Stimulated activated CD4-positive, alpha-beta T cell treated with anti-CD3 and anti-CD28 coated beads, Interleukin-12 subunit alpha, Interleukin-12 subunit beta, amount 100 ng/mL, for 24 hours (primary cell): ENCODE measurements at places on chromosomes 4 and X.

DNA sequence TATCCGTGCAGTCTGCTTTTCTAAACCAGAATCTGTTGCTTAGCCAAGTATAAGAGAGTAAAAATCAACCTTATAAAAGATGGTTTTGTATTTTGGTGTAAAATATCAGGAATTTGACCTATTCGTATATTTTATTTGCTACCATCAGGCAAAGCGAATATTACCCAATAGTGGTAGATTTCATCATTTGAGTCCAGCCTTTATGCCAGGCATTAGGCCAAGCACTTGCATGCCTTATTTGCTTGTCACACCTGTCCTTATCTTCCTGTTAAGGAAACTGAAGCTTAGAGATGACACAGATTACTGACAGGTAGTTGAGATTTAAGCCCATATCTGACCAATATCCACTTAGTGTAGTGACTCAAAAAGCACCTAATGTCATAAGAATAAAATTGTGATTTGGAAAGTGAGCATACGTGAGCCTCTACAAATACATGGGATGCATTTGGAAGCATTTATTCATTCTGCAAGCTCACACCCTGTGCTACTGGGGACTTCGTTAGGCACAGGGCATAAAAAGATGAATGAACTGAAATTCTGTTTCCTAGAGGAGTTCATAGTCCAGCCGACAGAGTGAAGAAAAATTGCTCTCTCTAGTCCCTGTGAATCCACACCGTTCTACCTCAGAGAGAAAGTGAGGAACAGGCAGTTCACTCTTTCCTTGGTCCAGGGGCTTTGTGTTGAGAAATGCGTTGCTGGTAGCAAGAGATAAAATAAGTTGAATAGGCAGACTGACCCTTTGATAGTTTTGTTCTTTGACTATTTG, 2.3 kb upstream of the RNF212 start:
- no peak for DNase-seq

DNA sequence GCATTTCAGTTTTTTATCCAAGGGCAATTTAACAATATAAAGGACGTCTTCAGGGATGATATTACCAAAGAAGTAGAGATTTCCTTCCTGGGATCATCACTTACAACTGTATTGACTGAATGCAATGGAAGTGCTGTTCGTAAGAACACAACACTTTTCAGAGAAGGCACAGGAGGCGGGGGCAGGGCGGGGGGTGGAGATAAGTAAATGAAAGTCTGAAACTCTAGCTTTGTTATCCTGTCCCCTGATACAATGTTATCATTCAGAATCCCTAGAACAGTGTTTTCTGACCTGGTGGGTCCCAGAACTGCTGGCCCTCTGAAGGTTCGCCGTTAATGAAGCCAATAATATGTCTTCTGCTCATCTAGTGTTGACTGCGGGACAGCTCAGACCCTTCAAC, 124.6 kb downstream of the NSUN7 start:
- no peak for DNase-seq

DNA sequence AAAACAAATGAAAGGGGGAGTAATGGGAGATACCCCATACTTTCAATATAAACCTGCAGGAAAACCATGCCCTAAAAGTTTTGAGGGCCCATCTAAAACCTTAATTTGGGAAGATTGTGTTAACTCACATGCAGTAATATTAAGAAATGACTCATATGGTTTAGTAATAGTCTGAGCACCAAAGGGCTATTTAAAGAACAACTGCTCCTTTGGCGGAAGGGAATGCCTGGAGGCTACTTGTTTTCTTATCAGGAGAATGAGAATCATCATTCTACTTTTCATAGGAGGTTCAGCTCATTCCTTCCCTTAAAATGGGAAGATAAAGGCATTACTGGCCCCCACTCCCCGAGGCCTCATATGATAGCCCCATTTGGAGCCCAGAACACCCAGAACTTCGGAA, 47.6 kb downstream of the SPIN3 start:
- DNase-seq, result no peak

DNA sequence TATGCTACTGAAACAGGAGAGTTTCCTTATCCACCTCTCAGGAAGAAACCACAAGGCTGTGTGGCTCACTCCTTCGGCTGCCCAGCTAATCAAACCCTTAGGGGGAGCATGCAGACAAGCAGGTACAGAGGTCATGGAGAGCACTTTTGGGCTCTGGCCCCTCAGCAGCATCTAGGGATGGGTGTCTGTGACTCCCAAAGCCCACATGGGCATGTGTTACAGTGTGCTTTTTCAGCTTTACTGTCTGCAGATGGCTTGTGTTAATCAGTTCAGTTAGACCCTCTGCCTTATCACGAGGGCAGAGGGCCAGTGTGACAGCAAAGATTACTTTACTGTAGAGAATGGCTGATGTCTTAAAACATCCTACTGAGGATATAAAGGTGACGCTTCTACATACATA, 447.4 kb downstream of the PCDH10 start:
- DNase-seq, result no peak

DNA sequence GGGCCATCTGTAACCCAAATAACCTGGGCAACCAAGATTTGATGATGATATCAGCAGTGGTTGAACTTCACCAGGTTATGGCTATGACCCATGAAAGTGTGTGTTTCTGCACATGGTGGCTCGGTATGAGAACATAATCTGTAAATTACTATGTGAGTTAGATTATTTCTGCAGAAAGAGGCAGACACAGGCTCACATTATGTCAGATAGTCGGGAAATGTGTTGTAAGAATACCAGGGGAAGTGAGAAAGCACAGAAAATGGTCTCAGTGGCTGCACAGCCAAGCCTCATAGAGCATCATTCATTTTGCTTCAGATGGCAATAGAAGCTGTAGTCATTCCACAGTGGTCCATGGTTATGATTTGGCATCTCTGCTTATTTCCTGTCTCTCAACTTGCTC, 63.0 kb upstream of the RBPJ start:
- no peak for DNase-seq

DNA sequence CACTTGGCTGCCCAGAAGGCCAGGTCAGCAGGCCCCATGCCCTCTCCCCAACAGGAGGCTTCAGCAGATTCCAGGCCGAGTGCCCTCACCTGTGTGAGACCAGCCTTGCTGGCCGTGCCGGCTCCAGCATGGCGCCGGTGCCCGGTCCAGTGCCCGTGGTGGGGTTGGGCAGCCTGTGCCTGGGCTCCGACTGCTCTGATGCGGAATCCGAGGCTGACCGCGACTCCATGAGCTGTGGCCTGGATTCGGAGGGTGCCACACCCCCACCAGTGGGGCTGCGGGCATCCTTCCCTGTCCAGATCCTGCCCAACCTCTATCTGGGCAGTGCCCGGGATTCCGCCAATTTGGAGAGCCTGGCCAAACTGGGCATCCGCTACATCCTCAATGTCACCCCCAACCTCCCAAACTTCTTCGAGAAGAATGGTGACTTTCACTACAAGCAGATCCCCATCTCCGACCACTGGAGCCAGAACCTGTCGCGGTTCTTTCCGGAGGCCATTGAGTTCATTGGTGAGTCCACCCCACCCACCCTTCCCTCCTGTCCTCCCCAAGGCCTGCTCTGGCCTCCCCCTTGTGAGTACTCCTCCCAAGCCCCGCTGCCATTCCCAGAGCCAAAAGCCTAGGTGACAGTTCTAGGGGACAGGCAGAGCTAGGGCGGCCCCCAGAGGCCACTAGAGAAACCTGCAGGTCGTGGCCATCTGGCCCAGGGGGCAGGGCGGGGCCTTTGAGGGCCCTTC, 2.3 kb downstream of the DUSP9 start:
- no peak for DNase-seq

DNA sequence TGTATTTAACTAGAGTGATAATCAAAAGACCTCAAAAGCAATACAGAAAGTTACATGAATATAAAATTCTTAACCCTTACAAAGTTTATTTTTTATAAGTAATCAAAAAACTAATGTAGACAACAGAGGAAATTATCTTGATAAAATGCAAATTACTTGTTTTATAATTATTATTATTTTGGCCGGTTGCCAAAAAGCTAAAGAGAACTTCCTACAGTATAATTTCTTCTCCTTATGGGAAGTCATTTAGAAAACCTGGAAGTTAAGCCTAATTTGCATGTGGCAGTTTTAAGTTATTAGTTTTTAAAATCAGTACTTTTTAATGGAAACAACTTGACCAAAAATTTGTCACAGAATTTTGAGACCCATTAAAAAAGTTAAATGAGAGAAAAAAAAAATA, 621.3 kb upstream of the PCDH10 start:
- DNase-seq, result no peak

DNA sequence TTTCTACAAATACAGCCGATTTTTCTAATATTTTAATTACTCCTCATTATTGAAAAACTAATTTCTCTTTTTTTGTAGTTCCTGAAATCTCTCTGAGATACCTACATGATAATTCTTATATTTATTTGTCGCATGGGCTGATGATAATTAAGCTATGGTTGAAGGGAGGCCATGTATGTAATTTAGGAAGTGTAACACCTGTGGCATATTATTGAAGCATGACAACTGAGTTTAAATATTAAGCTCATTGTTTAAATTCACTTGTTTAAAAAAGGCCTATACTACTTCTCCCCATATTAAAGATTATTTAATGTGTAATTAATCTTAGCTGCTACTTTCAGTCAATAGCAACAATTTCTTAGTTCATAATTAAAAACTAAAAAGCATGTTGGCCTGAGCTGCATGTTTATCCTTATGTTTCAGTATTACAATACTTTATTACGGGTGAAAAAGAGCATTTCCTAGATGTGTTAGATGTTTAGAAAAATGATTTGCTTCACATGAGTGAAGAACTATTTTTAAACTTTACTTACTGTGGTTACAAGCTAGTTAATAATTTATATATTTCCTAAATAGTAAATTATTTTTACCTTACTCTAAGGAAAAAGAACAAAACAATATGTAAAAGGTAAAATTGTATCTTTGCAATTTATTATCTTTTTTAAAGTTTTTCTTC, 122.4 kb downstream of the RAP1GDS1 start:
- no peak for DNase-seq

DNA sequence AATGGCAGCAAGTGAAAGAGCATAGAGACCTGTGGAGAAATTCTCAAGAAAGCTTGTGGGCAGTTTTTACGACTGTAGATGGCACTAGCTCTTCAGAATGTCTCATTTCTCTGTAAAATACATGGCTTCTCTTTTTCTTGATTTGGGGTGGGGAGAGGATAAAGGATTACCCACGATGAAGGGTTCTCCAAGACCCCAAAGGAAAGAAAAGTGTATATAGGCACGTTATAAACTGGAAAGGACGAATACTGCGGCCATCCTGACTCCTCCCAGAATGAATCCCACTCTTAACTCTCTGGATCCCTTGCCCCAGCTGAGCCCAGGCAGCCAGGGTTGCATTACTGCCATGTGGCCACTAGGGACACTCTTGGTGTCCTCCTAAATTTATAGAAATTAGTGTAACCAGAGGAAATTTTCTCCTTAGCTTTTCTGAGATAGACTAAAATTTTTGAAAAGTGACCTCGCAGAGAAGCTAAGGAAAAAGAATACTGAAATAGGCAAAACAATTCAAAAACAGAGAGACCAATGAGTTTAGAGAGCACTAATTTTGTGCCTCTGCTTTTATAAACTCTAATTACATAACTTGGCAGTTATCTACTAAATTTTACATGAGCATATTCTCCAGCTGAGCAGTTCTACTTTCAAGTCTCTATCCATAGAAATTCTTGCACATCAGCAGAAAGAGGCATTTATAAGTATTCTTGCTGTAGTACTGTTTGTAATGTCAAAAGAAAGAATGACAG, 37.8 kb upstream of the PCDH19 start:
- DNase-seq, result peak; percentile 4

GRCh38 chr4:47814618-47815295, 23.1 kb downstream of the CORIN start:
- DNase-seq, result no peak

DNA sequence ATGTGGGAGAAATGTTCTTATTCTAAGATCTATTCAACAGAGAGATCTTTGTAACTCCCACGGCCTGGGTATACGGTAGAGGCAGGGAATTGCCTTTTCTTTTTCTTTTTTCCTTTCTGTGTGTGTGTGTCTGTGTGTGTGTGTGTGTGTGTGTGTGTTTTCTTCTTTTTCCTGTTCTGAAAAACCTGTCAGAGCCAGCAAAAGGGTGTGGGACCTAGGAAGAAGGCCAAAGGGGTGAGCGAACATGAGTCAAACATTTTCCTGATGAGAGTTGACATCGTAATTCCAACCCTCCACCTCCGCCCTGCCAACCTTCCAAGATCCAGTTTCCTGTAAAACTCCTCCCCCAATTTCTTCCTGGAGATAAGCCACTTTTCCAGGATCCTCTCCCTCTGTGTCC, 2.8 kb upstream of the CHIC2 start:
- no peak for DNase-seq

- no peak for DNase-seq
These were observed 1310.8 kb upstream of the AGA start for GRCh38 chr4:178752954-178753525.

GRCh38 chrX:13102636-13103035, 58.2 kb upstream of the FAM9C start:
- no peak for DNase-seq

GRCh38 chrX:70360366-70360765, 62.7 kb upstream of the GDPD2 start:
- no peak for DNase-seq

- DNase-seq, result no peak
These were observed 55.3 kb upstream of the PRPS1 start for GRCh38 chrX:107573016-107573415.

GRCh38 chrX:18639280-18639679, 32.6 kb downstream of the RS1 start:
- DNase-seq, result no peak

DNA sequence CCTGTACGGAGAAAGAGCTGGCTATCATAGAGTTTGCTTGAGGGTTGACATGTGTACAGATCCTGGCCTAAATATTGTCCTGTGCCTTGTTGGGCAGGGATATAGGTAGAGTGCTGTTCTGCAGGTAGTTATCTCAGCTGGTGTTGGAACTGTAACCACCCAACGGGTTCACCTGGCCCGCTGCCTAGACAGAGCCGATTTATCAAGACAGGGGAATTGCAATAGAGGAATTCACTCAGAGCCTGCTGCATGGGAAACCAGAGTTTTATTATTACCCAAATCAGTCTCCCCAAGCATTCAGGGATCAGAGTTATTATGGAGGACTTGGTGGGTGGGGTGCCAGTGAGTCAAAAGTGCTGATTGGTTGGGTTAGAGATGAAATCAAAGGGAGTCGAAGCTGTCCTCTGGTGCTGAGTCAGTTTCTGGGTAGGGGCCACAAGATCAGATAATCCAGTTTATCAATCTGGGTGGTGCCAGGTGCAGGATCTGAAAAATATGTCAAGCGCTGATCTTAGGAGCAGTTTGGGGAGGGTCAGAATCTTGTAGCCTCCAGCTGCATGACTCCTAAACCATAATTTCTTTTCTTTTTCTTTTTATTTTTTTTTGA, 42.5 kb upstream of the XIAP start:
- no peak for DNase-seq

DNA sequence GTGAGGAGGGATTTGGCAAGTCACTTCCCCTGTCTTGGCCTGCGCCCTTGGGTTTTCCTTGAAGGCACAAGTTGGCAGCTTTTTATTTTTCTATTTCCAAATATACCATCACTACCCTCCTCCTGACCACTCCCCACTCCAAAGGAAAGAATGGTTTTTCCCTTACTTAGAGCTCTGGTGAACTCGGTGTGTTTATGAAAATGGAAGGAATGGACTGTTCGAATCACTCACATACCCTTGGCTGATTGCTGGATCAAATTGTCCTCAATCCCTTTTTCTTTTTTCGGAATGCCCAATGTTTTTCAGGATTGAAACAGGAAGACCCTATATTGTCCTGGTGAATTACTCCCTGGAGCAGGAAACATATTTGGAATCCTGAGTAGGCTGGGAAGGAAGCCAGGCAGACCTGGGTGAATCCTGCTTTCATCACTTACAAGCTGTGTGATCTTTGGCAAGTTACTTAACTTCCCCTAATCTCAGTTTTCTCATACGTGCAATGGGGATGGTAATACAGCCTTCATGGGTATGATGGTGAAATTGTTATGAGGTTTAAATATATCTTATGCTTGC, 70.7 kb downstream of the RTL5 start:
- no peak for DNase-seq
